DMS 273 treated with DMSO at 0.1 percent for 48 hours (cell line): ENCODE measurements at places on chromosomes 2 and 18.

GRCh38 chr2:12728221-12728777 is 11.6 kb downstream of the TRIB2 start:
- DNase-seq = no peak

- DNase-seq = peak; percentile 99
Measured at GRCh38 chr2:218605432-218605831, 2.3 kb upstream of the PLCD4 start.

- DNase-seq = no peak
Measured at GRCh38 chr18:23730857-23731256, 41.6 kb downstream of the LAMA3 start.

DNA sequence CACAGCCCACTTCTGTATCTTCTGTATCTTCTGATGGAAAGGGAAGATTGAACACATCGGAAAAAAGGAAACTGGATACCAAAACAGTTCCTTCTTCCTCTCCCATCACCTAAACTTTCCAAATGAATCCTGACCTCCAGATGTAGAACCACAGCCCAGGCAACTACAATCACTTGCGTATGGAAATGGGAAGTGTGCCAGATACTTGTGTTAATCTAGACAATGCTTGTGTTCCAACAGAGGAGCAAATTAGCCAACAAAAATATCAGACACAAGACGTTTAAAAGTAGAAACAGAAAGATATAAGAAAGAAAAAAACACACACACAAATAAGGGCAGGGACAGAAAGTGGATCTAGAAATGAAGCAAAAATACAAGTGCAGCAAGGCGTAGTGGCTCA is 31.4 kb upstream of the DUSP2 start:
- no peak for DNase-seq

DNA sequence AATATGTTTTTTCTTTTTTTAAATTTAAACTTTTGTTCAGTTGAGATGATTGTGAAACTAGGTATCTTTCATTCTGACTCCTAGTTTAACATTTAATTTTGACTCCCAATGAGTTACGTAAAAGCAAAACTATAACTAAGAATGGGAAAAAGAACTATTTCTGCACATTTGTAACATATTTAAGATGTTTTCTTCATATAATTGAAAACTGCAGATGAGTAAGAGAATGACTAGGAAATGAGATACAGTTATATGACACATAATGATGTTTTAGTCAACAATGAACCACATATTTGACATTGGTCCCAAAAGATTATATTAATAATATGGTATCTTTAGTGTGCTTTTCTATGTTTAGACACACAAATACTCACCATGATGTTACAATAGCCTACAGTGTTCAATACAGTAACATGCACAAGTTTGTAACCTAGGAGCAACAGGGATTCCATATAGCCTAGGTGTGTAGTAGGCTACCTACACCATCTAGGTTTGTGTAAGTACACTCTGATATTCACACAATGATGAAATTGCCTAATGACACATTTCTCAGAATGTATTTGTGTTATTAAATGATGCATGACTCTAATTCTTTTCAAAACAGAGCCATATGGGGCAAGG is 12.6 kb downstream of the ERMN start:
- DNase-seq = no peak

GRCh38 chr2:238793306-238793705 is 54.6 kb upstream of the TWIST2 start:
- DNase-seq = no peak

DNA sequence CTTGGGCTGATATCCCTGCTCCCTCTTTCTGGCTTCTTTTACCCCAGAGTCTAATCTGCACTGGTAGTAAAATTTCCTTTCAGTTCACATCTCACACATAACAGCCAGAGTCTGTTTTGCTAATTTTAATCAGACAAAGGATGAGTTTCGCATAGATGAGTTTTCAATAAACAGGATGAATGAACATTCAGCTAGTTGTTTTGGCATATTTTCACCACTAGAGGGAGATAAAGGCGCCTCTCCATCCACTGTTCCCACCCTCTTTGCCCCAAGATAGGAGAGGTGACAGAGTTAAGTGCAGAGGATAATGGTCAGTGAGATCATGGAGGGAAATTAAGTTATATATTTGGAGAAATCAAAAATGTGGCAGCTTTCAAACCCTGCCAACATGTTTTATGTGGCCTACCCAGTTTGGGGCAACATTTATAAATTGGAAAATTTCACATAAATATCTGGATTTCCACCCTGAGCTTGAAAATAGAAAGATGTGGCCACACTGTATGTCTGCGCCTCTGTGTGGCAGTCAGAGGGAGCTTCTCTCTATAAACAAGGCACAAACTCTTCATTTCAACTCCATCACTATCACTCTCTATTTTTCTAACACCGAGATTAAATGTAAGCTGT is 48.5 kb upstream of the DTNA start:
- peak; percentile 6 for DNase-seq

DNA sequence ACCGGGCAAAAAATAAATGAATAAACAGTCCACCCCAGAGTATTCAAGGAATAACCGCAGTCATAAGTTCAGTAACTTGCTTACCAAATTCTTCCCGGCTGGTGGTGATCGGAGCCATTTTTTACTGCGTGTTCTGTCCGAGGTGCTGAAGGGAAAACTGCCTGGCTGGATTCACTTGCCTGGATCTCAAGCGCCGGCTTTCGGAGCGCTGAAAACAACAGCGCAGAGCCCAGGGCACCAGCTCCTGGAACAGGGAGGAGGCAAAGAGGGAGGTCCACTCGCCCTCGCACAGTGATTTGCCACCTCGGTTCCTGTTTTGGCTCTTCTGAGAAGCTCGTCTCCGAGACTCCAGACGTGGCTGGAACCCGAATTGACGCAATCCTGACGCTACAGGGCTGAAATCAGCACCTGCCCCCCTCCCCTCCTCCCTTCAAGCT is at the start of gene SYT4:
SYT4 (minus strand) TSS at position 327 of the 437 bp plus-strand sequence; CDS start at position 118, 209 bp downstream.
- no peak for DNase-seq
